ENCODE measurements at places on chromosomes 7 and 10. TPM values are rescaled to one million over a fixed set of nuclear protein-coding genes. Genes with fewer than 3 reads are reported as not detected.

Gene NKX1-2
- not detected for polyA plus RNA-seq

Gene MMRN2
- polyA plus RNA-seq = 18.5 TPM

Gene WDFY4
- 3.7 TPM for polyA plus RNA-seq

Gene LIPJ
- polyA plus RNA-seq = not detected

Gene GDI2
- 224 TPM for polyA plus RNA-seq
